ENCODE measurements at places on chromosomes 11 and 22. TPM values are rescaled to one million over a fixed set of nuclear protein-coding genes. Genes with fewer than 3 reads are reported as not detected.

DNA sequence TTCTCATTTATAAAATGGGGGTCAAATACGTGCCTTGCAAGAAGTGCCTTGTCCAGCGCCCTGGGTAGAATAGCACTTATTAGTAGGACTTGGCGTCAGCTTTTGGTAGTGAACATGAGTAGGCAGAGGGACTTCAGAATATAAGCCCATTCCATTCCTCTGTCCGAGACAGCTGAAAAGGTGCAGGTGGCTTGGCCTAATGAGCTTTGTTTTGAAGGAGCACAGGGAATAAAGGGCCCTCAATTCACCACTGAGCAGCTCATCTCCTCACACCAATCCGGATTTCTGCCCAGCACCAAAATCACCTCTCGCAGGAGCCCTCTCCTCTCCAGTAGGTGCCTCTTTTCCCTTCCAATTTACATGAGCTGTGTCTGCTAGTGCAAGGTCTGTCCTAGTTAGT, 91.2 kb downstream of the DSCAML1 start:
- no peak overlapping the region for H3K4me3 ChIP-seq
- H3K27ac ChIP-seq = no peak overlapping the region
- no peaks in the 10 kb centered on the region for H3K36me3 ChIP-seq

GRK2 gene
- total RNA-seq = 72.0 TPM

GRCh38 chr11:17560281-17561110, 13.4 kb downstream of the OTOG start:
- H3K27me3 ChIP-seq = no peaks in the 10 kb centered on the region
- no peak overlapping the region for H3K27ac ChIP-seq
- H3K36me3 ChIP-seq = no peaks in the 10 kb centered on the region
- DNase-seq = no peak
- no peak overlapping the region for H3K4me3 ChIP-seq

PHF21A gene
- total RNA-seq = 48.9 TPM

DNA sequence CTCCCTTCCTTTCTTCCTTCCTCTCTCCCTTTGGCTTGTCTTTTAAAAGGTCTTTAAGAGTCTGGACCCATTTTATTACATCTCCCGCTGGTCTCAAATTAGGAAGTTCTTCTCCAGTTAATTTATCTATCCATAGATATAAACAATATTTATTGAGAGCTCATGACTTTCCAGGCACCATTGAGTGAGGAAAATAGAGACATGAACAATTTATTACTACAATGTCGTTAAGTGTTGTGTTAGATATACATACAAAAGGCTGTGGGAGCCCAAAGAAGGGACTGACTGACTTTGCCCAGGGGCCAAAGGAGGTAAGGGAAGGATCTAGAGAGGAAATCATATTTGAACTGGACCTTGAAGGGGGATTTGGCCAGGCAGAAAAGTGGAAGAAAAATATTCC, 51.6 kb upstream of the DEUP1 start:
- no peak overlapping the region for H3K27ac ChIP-seq
- no peak for DNase-seq
- no peak overlapping the region for H3K4me3 ChIP-seq
- no peaks in the 10 kb centered on the region for H3K27me3 ChIP-seq

GAL3ST1 gene
- total RNA-seq = 22.2 TPM

KCTD14 gene
- 3.3 TPM for total RNA-seq

DNA sequence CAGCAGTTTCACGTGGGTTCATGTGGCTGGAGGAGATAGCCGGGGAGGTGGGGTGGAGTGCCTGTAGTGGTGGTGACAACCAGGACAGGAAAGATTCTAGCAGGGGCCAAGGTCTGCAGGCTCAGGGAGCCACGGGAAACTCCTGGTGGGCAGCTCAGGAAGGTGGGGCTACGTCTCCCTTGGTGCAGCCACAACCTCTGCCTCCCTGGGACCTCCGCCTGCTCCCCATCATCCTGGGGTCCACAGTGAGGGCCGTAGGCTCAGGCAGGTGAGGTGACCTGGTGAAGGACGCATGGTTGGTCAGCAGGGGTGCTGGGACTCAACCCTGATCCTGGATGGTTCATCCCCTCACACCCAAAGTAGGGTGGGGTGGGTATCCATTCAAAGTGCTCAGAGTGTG, 524.1 kb downstream of the TBC1D22A start:
- no peaks in the 10 kb centered on the region for H3K27me3 ChIP-seq
- H3K4me3 ChIP-seq = no peak overlapping the region
- no peaks in the 10 kb centered on the region for H3K4me1 ChIP-seq
- DNase-seq = no peak

DNA sequence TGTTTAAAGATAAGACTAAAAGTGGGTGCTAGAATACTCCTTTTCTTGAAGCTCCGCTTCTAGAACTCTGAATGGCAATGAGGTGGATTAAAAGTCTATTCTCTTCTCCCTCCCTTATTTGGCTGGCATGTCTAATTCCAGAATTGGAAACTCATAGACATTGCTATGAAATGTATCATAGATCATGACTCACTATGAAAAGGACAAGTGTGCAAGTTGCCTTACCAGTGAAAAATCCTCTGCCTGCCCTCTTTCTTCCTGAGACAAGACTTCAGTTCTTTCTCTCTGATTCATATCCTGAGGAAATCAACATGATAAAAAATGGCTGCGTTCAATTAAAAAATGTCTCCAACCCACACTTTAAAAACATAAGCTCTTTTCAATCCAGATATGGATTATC, 73.2 kb upstream of the BLID start:
- H3K4me3 ChIP-seq = no peak overlapping the region
- DNase-seq = no peak
- H3K36me3 ChIP-seq = no peaks in the 10 kb centered on the region
- peaks cover 4% of the 10 kb centered on the region for H3K4me1 ChIP-seq
- H3K27ac ChIP-seq = peak overlapping the region; percentile 58

DNA sequence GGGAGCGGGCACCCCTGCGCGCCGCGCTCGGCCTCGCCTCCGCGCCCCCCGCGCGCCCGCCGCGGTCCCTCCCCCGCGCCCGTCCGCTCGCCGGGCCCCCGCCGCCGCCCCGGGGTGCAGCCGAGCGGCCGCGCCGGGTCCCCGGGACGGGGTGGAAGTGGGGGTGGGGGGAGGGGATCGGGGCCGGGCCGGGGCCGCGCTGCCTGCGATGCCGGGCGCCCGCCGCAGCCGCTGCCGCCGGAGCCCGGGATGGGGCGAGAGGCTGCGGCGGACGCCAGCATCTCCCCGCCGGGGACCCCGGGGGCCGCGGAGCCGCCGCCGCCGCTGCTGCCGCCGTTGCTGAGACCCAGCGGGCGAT, 365 bp downstream of the MGAT3 start:
- peak overlapping the region; percentile 95 for H3K27ac ChIP-seq
- peaks cover 29% of the 10 kb centered on the region for H3K4me1 ChIP-seq
- peak overlapping the region; percentile 43 for H3K4me3 ChIP-seq
- no peaks in the 10 kb centered on the region for H3K36me3 ChIP-seq
- no peaks in the 10 kb centered on the region for H3K27me3 ChIP-seq

- peak overlapping the region; percentile 42 for H3K27ac ChIP-seq
- no peaks in the 10 kb centered on the region for H3K27me3 ChIP-seq
- peaks cover 32% of the 10 kb centered on the region for H3K4me1 ChIP-seq
- peaks cover 8% of the 10 kb centered on the region for H3K36me3 ChIP-seq
- peak; percentile 59 for DNase-seq
These were observed 128.1 kb upstream of the LDLRAD3 start for GRCh38 chr11:35815556-35816315.

DNA sequence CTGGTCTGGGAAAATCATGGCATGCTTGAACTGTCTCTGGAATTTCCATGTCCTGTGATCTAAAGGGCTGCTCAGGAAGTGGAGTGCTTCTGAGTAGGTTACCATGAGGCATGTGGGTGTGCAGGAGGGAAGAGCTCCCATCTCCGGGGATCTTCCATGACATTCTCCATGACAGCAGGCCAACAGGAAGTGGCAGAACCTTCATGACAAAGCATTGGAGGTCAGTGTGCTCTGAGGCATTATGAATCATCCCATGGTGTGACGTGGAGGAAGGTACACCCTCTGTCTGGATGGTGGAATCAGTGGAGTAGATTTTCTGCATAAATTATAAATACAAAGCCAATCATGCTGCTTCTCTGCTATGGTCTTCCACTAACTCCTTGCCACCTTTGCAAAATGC, 139.6 kb upstream of the E2F8 start:
- no peak overlapping the region for H3K27ac ChIP-seq
- no peak overlapping the region for H3K4me3 ChIP-seq
- no peaks in the 10 kb centered on the region for H3K27me3 ChIP-seq
- peaks cover 9% of the 10 kb centered on the region for H3K4me1 ChIP-seq

All from tibial nerve (tissue), 4 donors.